Stimulated activated CD8-positive, alpha-beta memory T cell treated with anti-CD3 and anti-CD28 coated beads, Interleukin-4, amount 100 ng/mL, for 1 hour (primary cell): ENCODE measurements at places on chromosomes 1 and 21.

GRCh38 chr1:178283409-178283808 lies 189.5 kb downstream of the RASAL2 start:
- DNase-seq: no peak

DNA sequence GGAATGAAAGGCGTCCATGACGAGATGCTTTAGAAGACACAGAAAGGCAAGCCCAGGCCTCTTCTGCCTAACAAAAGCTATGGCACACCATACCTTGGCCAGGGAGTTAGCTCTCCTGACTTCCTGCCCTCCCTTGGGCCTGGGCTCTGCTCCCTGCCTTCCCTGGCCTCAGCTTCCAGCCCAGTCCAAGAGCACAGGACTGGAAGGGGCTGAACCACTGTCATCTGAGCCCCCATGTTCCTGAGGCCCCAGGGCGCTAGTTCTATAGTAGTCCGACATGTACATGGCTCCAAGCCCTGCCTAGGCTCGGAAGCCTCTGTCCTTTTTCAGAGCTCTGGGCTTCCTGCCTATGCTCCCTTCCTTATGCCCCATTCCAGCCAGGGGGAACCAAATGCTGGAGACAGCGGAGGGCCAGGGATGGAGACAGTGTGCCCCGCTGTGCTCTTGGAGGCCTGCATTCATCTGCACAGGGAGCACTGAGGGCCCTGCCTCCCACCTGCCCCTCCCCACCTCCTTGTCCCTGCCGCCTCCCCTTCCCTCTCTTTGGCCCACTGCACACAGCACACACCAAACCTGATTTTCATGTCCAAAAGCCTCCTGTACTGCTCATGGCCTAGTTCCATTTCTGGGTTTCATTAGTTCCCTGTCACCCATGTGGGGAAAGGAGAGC lies 240.1 kb downstream of the RHOU start:
- DNase-seq: no peak

- no peak for DNase-seq
Measured at GRCh38 chr21:29394051-29394450, 95.3 kb downstream of the BACH1 start.

DNA sequence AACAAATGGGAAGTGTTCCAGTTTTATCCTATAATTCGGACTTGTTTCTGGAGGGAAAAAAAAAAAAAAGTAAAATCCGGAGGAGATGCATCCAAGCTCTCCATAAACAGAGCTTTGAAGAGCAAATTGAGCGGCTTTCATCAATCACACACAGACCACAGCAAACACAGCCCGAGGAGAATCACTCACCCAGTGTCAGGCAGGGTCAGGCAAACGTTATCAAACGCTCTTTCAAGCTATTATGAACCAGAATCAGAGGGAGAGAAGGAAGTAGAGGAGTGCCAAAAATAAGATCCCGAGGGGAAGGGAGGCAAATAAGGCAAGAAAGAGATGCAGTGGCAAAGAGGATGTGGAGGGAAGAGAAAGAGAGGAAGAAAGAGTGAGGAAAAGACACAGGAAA lies 188.3 kb upstream of the CAMK1G start:
- DNase-seq: no peak

GRCh38 chr1:119340861-119341261 lies 27.7 kb upstream of the HAO2 start:
- DNase-seq: no peak
